ENCODE measurements at places on chromosomes 11 and 22.
A peak's percentile ranks its signal among the peaks of the same experiment; 100 is the strongest.

DNA sequence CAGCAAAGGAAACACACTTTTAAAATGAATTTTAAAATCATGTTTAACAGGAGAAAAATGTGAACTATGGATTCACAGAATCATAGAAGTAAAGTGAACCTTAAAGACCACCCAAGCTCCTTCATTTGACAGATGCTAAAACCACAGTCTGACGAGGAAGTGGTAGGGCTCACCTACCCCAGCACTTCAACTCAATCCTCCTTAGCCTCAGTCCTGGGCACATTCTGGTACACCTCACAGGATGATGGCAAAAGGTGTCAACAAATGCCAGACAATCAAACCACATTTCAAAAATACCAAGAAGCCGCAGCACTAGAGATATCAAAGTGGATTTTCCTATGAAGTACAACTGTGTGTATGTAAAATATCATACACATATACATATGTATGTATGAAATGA, 43.1 kb downstream of the PITPNB start:
- DNase-seq, result no peak

DNA sequence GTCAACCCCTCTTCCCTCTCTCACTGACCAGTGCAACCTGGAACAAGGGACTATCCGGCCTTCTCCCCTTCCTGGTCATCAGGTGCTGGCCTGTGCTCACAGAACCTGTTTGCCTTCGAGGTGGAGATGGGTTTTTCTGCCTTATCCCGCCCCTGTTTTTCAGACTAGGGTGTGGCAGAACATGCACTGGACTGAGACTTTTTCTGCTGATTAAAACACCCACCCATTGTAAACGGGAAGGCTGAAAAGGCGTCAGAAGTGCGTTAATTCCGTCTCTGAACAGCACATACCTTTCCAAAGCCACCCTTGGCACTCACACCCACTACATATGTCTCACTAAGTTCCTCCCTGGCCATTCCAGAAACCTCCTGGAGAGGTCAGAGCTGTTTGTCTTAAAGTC, 4.4 kb upstream of the B3GNT6 start:
- DNase-seq, result no peak

GRCh38 chr22:35961480-35962295, 66.9 kb downstream of the RBFOX2 start:
- no peak for DNase-seq

DNA sequence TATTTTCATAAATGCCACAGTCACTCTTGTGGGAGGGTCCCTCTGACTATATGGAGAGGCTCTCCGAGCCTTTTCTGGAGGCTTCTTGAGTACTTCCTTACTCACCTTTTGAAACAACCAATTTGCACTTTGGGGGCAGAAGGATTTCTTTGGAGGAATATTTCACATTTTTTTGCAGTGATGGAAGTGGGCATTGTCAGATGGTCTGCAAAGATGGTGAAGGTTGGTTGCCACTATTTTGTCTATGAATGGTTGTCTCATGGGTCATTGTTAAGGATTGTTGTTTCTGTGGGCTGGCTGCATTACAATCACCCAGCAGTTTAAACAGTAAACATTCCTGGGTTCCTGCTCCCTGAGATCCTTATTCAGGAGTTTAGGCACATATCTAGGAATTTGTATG, 388.2 kb downstream of the TMEM135 start:
- DNase-seq, result no peak

- no peak for DNase-seq
Measured at GRCh38 chr11:46207270-46207669, 70.2 kb upstream of the CREB3L1 start.

- DNase-seq, result no peak
Measured at GRCh38 chr11:45089676-45090499, 56.6 kb upstream of the PRDM11 start.

DNA sequence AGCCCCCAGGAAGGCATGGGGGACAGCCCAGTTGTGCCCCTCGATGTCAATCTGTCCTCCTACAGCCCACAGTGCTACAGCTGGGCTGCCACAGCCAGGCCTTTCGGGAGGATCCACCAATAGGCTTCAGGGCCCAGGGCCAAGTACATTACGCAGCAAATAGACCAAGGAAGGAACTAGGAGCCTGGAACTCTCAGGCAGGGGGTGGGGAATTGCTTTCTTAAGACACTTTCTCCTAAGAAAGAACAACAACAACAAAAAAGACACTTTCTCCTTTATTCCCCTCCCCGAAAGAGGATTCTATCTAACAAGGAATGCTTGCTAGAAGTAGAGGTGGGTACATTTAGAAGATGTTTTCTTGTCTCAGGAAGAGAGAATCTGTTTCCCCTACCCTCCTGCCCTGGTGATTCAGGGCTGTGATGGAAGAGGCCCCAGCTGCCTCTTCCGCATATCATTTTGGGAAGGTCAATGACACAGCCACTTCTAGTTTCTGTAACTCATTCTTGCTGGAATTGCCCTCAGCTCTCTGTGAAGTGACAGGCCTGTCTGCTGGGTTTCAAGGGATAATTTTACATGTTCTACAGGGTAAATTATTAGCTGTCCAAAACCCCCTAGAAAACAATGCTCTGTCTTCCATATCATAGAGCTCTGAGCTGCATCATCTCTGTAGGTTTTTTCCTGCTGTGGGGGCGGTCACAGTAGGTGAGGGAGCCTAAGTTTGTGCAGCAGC, 6.0 kb upstream of the MALAT1 start:
- peak; percentile 65 for DNase-seq

- no peak for DNase-seq
Measured at GRCh38 chr11:27184458-27185312, 144.1 kb downstream of the BBOX1 start.

DNA sequence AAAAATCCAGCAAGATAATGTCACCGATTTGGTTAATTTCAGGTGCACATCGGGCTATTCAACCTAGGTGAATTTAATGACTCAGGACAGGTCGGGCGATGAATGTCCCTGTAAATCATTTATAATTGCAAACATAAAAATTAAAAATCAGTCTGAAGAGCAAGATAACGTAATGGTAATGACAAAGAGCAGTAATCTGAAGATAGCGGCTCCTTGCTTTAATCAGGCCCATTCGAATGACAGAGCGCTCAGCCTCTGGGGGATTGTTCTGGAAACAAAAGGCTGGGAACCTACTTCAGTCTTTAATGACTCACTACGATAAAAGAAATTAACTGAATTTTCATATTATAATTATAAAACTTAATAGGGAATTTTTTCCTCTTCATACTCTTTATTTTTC, 61.3 kb downstream of the RCN1 start:
- no peak for DNase-seq

GRCh38 chr11:12995188-12995587, 13.9 kb upstream of the RASSF10 start:
- no peak for DNase-seq

GRCh38 chr11:120717623-120718022, 206.1 kb downstream of the GRIK4 start:
- no peak for DNase-seq

DNA sequence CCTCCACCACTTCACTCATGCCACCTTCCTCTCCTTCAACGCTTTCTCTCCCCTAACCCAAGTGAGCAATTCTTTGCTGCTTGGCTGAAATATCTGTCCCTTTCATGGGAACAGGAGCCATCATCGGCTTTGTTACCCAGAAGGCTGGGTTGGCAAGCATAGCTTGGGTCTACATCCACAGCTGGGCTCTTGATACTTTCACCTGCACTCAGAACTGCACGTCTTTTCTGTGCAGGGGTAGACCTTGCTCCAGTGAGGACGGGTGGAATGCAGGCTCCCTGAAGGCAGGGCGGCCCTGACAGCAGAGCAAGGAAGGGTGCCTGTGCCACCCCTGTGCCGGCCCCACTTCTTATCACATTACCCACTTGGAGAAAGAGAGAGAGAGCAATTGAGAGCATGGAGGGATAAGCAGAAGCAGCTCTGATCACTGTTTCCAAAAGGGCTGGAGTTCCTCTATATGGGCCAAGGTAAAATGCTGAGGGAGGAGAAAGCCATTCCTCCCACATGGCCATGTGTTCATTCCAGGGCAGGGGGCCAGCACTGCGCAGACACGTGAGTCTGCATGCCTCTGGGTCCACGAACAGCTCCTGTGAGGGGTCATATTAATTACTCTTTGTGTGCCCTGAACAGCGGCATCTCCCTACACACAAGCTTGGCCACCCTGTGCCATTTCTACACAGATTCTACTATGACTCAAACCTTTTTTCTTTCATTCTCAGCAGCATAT, 181.8 kb downstream of the BUD13 start:
- DNase-seq, result no peak

DNA sequence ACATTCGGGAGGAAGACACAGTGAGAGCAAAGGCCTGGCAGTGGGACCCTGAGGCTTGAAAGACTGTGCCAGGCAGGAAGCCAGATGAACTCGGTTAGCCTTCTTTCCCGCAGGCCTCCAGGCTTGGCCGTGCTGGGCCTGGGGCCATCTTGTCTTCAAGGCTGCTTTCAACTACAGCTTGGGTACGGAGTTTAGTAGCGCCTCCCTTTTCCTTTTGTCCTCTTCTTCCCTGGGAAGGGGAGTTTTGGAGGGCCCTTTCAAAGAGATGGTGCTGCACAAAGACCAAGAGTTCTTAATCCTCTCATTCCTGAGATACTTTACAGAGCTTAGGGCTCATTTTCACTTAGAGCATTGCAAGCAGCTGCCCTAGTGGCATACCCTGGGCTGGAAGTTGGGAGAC, 87.5 kb downstream of the TP53I11 start:
- DNase-seq, result no peak

- DNase-seq, result no peak
Measured at GRCh38 chr22:36808721-36809344, 8.0 kb downstream of the PVALB start.

- DNase-seq, result no peak
Measured at GRCh38 chr11:102269927-102270326, 47.4 kb upstream of the BIRC3 start.

DNA sequence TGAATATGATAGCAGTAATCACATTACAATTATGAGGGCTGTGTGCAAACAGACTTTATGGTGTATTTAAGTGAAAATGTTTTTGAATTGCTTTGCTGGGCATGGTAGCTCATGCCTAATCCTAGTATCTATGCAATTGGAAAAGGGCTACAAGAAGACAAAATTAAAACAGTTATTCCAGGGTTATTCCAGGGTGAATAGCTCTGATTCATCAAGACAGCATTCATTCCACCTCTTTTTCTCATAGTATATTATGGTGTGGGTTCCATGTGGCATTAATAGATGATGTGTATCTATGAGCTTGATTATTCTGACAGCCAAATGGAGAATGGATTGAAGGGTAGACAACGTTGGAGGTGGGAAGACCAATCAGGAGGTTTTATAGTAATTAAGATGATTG, 12.1 kb upstream of the SIDT2 start:
- DNase-seq, result no peak

DNA sequence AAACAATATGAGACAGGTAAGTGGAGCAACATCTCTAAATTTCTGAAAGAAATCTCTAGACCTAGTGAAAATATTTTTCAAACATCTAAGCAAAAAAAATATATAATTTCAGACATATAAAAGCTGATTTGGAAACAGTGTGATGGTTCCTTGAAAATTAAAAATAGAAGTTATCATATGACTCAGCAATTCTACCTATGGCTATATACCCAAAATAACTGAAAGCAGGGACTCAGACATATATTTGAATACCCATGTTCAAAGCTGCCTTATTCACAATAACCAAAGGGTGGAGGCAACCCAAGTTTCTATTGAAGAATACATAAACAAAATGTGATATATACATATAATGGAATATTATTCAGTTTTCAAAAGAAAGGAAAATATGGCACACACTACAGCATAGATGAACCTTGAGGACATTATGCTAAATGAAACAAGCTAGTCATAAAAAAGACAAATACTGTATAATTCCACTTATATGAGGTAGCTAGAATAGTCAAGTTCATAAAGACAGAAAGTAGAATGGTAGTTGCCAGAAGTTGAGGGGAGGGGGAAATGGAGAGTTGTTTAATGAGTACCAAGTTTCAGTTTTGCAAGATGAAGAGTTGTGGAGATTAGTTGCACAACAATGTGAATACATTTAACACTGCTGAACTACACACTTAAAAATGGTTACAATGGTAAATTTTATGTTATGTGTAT, 300.4 kb downstream of the TTC28 start:
- DNase-seq, result no peak

- no peak for DNase-seq
Measured at GRCh38 chr22:29028468-29028867, 33.2 kb downstream of the C22orf31 start.

DNA sequence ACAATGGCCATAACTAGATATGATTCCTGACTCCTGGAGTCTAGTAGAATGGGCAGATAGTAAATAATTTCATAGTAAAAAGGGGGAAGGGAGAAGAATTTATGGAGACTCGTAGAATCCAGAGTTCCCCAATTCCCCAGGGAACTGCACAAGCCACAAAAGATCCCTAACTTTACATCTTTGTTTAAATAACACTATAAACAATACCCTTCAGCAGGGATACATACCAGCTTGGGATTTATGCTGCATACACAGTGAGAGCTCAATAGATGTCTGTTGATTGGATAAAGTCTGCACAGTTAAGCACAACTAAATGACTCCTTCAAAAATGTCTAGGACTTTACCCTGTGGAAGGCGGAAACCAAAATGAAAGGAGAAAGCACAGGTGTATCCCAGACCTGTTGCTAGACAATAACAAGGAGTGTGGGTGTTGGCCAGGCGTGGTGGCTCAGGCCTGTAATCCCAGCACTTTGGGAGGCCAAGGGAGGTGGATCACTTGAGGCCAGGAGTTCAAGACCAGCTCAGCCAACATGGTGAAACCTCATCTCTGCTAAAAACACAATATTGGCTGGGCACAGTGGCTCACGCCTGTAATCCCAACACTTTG, 6.8 kb downstream of the SLC35F2 start:
- no peak for DNase-seq

DNA sequence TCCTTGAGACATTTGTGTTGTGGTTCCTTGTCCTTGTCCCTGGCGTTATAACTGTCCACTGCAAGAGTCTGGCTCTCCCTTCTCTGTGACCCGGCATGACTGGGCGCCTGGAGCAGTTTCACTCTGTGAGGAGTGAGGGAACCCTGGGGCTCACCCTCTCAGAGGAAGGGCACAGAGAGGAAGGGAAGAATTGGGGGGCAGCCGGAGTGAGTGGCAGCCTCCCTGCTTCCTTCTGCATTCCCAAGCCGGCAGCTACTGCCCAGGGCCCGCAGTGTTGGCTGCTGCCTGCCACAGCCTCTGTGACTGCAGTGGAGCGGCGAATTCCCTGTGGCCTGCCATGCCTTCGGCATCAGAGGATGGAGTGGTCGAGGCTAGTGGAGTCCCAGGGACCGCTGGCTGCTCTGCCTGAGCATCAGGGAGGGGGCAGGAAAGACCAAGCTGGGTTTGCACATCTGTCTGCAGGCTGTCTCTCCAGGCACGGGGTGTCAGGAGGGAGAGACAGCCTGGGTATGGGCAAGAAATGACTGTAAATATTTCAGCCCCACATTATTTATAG, 23.0 kb downstream of the MYBPC3 start:
- DNase-seq, result no peak

GRCh38 chr22:40453671-40454070, 83.3 kb downstream of the SGSM3 start:
- DNase-seq, result no peak

GRCh38 chr22:19973551-19974267, 32.1 kb upstream of the TXNRD2 start:
- no peak for DNase-seq

- DNase-seq, result no peak
Measured at GRCh38 chr11:11420191-11420898, 67.3 kb upstream of the CSNK2A3 start.

Data from NCI-H446 treated with DMSO at 0.1 percent for 48 hours (cell line).